ENCODE measurements at places on chromosomes 1 and 21. TPM values are rescaled to one million over a fixed set of nuclear protein-coding genes. Genes with fewer than 3 reads are reported as not detected.

DNA sequence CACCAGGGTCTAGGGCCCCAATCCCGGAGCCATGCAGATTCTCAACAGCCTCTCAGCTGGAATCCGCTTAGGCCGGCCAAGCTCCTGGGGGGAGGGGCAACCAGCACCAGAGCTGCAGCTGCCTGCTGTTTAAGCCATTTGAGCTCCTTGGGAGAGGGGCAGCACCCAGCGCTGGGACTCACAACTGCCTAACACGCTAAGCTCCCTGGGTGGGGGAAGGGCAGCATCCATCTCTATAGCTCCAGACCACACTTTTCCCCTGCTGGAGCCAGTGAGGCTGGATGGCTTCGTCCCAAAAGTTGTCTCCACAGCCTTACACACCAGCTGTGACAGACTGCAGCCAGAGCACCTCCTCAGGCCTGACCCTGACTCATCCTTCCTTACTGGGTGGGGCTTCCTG, 6.9 kb upstream of the PTGFR start:
- peak; percentile 71 for DNase-seq

GRCh38 chr1:21174230-21174629, 2.5 kb downstream of the EIF4G3 start:
- no peak for DNase-seq

The SYT6 gene
- not detected for total RNA-seq

The HSD11B1 gene
- total RNA-seq = 33.3 TPM

The AMPD1 gene
- not detected for total RNA-seq

DNA sequence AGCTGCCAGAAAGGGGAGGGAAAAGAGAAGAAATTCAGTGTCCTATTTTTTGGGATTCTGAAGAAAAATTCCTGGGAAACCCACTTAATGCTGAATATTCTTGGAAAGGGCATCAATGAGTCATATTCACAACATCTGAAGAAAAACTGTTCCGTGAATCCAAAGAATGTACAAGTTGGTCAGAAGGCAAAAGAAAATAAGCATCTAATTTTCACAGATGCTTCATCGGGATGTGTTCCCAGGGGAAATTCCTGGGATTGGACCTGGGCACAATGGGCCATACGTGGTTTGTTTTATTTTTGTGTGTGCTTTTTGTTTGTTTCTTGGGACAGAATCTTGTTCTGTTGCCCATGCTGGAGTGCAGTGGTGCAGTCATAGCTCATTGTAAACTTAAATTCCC, 112.2 kb downstream of the MAP3K21 start:
- peak; percentile 15 for DNase-seq

DNA sequence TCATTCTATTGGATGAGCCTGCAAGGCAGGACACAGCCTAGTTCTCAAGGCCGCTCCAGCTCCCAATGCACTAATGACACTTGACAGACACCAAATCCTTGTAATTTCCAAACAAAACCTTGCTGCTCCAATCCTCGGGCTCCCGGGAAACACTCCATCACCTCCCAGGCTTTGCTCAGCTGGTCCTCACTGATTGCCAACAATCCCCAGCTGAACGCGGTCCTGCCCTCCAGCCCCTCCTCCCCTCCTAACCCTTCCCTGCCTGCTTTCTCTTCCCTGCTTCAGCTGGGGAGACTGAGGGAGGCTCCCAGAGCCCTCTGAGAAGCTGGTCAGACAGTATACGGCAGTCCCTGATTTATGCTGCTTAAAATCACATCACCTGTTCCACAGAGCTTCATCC, 114.4 kb upstream of the TNR start:
- DNase-seq = no peak

GRCh38 chr1:184033711-184034167, 3.8 kb downstream of the COLGALT2 start:
- DNase-seq = peak; percentile 56

GRCh38 chr1:66446261-66447001, 87.5 kb upstream of the SGIP1 start:
- peak; percentile 88 for DNase-seq

DNA sequence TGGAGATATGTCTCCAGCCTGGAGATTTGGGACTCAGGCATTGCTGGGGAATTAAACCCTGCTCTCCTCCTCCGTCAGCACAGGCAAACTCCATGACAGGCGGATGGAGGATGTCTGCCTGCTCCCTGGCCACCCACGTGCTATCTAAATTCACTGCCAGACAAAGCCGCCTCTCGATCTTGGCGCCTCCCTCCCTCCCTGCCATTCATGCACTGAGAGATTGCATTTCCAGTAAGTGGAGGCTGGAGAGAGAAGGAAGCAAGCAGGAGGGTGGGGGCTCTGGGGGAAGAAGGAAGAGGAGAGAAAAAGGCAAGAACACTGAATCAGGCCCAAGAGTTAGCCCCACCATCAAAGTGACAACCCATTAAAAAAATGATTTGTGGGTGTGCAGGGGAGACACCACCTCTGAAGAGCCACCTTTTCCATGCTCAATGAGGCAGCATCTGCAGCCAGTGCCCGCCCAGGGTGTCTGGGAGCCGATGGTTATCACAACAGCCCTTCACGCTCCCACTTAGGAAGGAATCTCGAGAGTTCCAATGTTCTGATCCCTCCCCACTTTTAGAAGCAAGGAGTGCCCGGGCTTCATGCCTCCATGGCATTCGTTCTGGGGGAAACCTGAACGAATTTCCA, 183.0 kb downstream of the HIVEP3 start:
- peak; percentile 17 for DNase-seq

The MRPL9 gene
- 57.6 TPM for total RNA-seq

DNA sequence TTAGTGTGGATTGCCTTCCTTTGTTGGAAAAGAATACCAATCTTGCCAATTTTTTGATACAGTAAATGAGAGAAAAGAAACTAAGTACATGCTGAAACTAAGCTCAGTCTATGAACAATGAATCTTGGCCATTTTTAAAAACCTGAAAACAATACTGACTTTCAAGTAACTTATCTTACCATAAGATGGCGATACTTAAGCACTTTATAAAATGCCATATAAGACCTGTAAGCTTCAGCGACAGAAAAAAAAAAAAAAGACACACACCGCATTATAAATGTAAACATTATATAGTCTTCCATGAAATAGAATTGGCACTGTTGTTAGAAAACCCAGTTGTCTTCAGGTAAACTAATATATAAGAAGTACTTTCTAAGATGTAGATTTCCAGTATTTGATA, 3.0 kb downstream of the OLFM3 start:
- no peak for DNase-seq

GRCh38 chr1:38153778-38154470, 107.3 kb upstream of the POU3F1 start:
- DNase-seq = no peak

- DNase-seq = peak; percentile 98
These were observed 14.3 kb upstream of the SEC16B start for GRCh38 chr1:177984136-177984525.

DNA sequence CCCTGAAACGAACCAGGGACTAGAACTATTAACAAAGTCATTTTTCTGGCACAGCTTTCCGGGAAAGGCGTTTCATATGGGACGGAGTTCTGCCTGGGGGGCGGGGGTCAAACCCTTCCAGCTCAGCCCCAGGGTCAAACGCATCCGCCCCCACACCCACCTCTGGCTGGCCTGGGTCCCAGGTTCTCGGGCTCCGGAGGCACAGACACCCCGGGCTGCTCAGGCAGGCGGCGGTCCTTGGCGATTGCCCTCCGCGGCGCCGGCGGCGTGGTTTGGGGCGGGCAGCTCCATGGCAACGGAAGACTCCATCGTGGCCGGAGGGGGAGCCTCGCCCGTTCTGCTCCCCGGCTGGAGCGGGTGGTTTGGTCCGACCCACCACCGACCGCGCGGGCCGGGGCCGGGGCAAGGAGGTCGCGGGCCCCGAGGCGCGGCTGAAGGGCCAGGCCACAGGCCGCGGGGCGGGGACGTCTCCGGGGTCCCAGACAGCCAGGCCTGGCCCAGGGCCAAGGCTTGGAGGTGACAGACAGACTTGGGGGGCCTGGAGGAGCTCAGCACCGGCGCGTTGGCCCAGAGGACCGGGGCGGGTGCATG, at the start of gene CFAP74:
Gene CFAP74, minus strand, starts transcription at position 246 of the 591 bp plus-strand sequence. CDS start 12,830 bp downstream, outside the sequence.
- peak; percentile 10 for DNase-seq

GRCh38 chr1:219000631-219001030, 173.0 kb upstream of the LYPLAL1 start:
- peak; percentile 30 for DNase-seq

The CELA3A gene
- total RNA-seq = not detected

All from fibroblast of the aortic adventitia (primary cell).